Lower lobe of right lung (tissue), 2 donors: ENCODE measurements at places on chromosomes 1 and 21. TPM values are rescaled to one million over a fixed set of nuclear protein-coding genes. Genes with fewer than 3 reads are reported as not detected.

Gene NTRK1
- total RNA-seq = 1.9 TPM

Gene PDPN
- 33.3 TPM for total RNA-seq

Gene LAX1
- total RNA-seq = 3.0 TPM

Gene TOMM20
- 88.4 TPM for total RNA-seq

Gene BRDT
- total RNA-seq = not detected

DNA sequence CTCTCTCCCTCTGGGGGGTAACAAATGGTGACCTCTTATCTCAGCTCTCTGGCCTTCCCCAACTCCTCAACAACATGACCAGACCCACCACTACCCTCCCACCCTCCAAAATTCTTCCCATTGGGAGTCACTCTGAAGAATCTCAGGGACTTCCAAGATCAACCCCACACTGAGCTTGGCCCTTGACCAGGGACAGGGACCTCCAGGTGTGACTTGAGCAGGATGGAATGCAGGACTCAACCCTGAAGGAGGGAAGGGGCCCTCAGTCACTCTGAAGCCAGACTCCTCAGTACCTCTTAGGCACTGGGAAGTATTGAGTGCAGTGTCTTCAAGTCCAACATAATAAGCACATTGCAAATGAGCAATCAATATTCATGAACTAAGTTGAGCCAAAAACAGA, 1.9 kb downstream of the CASQ1 start:
- no peak for DNase-seq

- no peak for DNase-seq
Measured at GRCh38 chr1:3787349-3787715, 9.0 kb downstream of the LRRC47 start.

DNA sequence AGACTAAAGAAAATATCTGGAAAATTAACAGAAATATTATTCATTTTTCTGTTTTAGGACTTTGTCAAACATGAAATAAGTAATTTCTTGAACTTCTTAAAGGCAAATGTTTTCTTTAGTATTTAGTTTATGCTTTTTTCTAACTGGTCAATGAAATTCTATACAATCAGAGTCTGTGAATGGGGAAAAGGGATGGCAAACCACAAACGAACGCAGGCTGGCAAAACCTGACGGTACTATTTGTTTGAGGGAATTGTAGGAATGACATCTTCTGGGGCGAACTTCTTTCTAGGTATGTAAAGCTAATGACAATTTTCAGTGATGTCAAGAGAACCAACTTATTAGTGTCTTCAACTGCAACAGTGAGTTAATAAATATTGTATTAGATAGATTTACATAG, 156.0 kb downstream of the SIPA1L2 start:
- no peak for DNase-seq

DNA sequence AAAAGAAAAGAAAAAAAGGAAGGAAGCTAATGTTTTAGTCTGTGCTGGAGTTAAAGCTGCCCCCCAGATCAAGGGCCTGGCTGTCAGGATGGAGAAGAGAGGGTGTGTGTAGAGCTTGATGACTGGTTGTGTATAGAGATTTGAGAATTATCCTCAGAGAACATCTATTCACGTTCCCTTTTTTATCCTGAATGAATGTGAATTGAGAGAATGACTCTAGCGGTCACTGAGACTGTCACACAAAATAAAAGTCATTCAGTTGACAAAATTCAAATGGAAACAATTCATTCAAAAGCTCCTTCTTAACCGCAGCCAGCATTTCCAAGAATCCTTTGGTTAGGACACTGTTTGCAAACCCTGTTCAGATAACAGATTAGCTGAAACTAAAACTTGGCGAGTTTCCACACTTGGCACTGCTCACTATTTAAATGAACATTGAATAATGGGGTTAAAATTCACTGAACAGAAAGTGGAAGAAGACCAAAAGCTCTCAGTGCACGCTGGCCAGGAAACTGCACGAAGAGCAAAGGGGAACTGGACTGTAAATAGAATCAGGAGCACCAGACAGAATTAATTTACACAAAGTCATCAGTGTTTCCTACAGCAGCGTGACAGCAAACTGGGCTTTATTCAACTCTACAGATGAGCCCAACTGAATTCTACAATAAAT, 13.6 kb upstream of the FAM89A start:
- DNase-seq = no peak

DNA sequence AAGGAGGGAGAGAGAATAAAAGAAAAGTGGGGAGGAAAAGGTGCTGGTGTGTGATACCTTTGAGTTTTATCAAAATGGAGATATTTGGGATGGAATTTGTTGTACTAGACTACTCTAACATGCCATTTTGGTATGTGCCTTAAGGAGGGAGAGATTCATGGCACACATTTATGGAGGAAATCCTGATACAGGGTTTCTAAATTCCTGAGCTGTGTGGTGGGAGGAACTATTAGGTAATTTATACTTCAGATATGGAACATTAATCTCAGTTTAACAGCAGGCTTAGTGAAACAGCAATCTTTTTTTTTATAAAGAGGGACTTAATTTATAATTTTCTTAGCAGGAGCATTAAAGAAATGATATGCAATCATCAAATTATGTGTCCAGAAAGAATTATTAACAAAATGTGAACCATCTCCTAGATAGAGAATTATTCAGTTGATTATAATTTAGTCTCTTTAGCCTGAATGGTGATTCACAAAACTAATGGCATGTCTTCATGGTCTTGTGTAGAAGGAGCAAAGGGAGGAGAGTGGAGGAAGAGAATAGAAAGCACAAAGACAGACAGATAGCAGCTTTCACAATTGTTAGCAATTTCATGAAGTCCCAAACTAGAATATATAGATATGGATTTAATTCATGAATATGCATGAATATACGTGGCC, 301.6 kb downstream of the HLX start:
- no peak for DNase-seq

DNA sequence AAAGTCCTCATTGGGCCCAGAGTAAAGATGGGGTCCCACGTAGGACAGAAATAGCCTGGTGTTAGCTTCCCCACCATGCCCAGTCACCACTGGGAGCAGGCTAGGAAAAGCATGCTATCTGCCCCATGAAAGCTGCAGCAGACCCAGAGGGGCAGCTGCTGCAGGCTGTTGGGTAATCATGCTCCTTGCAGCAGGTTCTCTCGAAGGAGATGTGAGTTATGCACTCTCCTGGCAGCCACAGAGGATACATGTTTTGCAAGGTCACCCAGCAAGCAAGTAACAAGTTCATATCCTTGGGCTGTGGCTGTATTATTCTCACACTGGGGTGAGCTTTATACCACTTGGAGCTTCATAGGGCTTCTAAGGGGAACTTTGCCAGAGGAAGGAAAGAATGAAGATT, 9.1 kb upstream of the HEYL start:
- no peak for DNase-seq
